ENCODE measurements at places on chromosomes 4 and X. TPM values are rescaled to one million over a fixed set of nuclear protein-coding genes. Genes with fewer than 3 reads are reported as not detected.

GPRASP1 gene
- total RNA-seq = 0.94 TPM

PRR32 gene
- not detected for total RNA-seq

TLL1 gene
- 0.20 TPM for total RNA-seq

AWAT2 gene
- not detected for total RNA-seq

RNF212 gene
- total RNA-seq = 13.3 TPM

NOX1 gene
- total RNA-seq = 0.78 TPM

UGT2A2 gene
- not detected for total RNA-seq

SNX12 gene
- 56.0 TPM for total RNA-seq

MAGEA4 gene
- total RNA-seq = not detected

GPM6B gene
- 0.75 TPM for total RNA-seq

TMPRSS11F gene
- total RNA-seq = not detected

ARSJ gene
- 0.95 TPM for total RNA-seq

NR0B1 gene
- 90.0 TPM for total RNA-seq

SOX3 gene
- total RNA-seq = not detected

BMPR1B gene
- total RNA-seq = 0.20 TPM

LEF1 gene
- 0.69 TPM for total RNA-seq

CACNA1F gene
- 0.05 TPM for total RNA-seq
